Motor neuron (in vitro differentiated cells): ENCODE measurements at places on chromosomes 16 and 17.

DNA sequence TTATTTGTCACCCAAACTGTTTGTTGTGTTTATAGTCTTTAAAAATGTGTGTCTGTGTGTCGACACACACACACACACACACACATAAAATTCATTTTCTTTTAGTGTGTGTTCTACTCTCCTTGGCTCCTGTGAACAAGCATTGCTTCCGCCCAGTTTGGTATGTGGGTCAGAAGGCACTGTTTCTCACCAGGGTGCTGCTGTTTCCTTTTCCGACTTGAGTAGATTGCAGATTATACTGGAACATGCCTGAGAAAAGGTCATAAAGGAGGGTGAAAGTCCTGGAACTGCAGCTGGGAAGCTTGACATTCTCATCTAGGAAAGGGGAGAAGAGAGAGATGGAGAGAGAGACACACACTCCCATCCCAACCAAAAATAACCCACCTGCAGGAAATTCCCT lies 330.3 kb downstream of the BCAS3 start:
- ATAC-seq = no peak

- ATAC-seq = no peak
Measured at GRCh38 chr17:36736201-36737156, 135.1 kb downstream of the MRM1 start.

- no peak for ATAC-seq
Measured at GRCh38 chr17:17320911-17321220, 17.7 kb downstream of the NT5M start.

DNA sequence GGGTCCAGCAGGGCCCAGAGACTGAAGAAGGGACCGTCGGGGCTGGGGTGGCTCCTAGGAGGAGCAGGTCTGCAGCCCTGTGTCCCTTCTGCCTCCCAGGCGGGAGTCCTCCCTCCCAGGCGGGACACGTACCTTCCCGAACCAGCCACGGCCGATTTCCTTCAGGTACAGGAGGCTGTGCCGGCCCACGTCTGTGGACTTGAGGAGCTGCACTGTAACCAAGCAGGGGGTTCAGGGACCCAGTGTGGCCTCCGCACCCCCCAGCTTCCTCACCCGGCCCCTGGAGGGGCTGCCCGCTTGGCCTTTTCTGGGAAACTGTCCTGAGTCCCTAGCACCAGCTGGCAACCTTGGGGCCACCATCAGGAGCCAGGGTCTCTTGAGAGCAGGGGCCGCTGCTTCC lies 37.0 kb upstream of the PVALEF start:
- ATAC-seq = no peak

DNA sequence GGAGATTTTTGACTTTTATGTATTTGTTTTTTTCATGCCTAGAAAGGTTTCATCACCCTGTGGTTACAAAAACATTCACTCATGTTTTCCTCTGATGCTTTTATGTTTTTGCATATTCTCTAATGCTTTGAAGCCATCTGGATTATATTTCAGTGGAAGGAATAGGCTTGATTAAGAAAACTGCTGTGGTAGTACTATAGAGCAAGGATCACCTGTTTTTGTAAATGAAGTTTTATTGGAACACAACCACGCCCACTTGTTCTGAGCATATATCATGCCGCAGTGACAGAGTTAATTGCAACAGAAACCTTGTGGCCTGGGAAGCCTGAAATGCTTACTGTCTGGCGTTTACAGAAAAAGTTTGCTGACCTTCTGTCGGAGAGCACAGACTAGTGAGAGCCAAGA lies 11.5 kb downstream of the COX10 start:
- ATAC-seq = peak; percentile 97

DNA sequence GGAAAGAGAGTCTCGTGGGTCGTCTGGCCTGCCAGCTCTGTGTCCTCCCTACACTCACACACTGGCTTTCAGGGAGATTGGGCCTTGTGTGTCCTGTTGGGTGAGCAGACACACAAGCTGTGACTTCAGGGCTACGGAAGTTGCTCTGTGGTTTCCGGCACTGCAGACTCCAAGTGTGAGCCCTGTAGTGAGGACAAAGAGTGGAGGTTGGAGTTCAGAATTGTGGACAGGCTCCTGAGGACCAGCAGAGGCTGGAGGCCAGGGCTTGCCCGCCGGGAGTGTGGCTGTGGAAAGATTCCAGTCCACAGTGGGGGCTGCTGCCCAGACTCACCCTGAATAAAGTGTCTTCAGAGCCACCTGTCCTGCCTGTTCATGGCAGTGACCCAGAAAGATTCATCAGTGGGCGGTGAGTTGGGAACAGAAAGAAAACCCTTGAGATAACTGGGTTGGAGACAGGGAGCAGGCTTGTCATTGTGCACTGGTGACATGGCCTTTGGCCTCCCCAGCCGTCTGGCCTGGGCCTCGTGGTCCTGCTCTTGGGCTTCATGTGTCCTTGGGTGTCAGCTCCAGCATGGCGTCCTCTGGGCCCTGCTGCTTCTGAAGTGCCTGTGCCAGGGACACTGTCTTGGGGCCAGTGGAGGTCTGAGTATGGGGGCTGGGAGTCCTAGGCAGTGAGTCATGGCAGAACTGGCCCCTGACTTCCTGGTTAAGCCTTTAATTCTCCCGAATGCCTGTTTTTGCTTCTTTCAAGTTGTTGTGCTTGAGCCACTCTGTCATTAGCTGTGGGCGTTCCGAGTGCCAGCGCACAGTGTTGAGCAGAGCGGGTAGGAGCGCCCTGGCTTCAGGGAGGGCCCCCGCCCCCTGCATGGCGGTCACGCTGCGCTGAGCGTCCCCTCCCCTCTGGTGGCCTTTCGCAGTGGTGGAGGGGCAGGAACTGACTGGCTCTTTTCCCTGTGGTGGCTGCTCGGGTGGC lies 19.9 kb upstream of the ZNF750 start:
- no peak for ATAC-seq

- no peak for ATAC-seq
Measured at GRCh38 chr17:77366206-77366557, 225.4 kb downstream of the SEC14L1 start.
